ENCODE measurements at places on chromosomes 3 and 15. TPM values are rescaled to one million over a fixed set of nuclear protein-coding genes. Genes with fewer than 3 reads are reported as not detected.

- no peak for DNase-seq
These were observed 218.4 kb upstream of the MLF1 start for GRCh38 chr3:158352551-158352950.

DNA sequence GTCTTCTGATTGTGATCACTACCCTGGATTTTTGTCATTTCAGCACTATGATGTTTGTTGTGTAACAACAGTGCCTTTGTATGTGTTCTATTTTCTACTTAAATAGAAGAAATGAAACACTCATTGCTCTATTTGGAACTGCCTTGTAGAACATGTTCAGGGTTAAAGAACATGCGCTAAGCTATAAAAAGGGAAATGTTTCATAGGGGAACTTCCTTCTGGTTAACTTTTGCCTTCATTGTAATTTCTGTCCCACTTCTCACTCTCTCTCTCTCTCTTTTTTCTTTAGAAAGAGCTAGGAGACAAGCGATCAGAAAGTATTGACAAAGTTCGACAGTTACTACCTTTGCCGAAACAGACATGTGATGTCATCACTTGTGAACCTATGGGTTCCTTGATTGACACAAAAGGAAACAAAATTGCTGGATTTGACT, at the start of gene P2RY12:
P2RY12 (minus strand) TSS at position 13 of the 434 bp plus-strand sequence. CDS start 45,908 bp downstream, outside the sequence.
- no peak for DNase-seq

DNA sequence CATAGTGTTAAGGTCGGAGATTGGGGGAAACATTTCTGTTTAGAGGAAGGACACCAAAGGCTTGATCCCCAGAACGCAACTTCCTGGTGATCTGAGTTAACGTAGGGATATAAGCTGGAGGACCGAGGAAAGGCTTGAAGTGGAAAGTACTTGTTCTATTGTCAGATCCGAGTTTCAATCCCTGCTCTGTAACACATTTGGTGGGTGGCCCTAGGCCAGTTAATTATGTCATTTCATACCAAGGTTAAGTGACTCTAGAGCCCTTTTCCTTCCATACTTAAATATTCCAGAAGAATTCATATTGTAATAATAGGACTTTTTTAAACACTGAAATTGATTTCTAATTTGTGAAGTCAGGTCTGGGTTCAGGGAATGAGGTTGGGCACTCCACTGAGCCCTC, 80.9 kb downstream of the RPLP1 start:
- no peak for DNase-seq

GUCA1C gene
- 0.23 TPM for total RNA-seq

C3orf85 gene
- not detected for total RNA-seq

- DNase-seq = no peak
These were observed 39.0 kb downstream of the FAM3D start for GRCh38 chr3:58627570-58627885.

DNA sequence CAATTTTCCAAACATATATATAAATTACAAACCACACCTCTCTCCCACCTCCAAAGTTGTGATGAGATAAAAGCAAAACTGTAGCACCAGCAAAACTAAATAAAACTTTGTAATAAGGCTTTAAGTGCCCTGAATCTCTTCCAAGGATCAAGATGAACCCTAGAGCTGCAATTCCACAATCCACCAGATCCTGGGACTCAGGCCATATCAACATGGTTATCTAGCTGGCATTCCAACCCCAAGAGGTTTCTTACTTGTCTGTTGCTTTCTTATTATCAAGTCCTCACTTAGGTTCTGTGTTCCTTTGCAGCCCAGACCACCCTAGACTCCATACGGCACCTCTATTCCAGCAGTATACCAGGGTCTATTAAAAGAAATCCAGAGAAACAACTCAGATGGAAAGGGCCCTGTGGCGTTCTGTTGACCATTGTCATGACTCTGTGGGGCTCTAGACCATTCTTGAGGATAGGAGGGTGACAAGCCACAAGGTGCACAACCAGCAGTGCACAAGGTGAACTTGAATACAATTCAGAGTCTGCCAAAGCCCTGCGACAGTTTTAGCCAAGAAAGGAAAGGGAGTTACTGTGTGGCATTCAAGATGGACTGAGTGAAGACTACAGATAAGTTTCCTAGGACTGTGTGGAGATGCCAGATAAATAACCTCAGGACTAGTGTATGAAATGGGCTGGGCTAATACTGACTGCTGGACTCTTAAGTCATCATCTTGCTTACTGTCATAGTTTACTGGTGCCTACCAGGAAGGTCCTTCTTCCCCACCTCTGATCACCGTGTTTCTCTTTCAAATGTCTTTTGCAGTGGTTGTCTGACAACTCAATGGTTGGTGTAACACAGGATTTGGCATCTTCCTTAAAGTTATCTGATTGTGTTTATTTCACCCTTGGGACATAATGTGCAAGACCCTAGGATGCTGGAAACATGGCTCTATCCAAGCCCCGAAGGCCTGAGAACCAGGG, 27.2 kb downstream of the ACKR2 start:
- no peak for DNase-seq

DPPA4 gene
- total RNA-seq = not detected

GABRB3 gene
- total RNA-seq = 0.58 TPM

DNA sequence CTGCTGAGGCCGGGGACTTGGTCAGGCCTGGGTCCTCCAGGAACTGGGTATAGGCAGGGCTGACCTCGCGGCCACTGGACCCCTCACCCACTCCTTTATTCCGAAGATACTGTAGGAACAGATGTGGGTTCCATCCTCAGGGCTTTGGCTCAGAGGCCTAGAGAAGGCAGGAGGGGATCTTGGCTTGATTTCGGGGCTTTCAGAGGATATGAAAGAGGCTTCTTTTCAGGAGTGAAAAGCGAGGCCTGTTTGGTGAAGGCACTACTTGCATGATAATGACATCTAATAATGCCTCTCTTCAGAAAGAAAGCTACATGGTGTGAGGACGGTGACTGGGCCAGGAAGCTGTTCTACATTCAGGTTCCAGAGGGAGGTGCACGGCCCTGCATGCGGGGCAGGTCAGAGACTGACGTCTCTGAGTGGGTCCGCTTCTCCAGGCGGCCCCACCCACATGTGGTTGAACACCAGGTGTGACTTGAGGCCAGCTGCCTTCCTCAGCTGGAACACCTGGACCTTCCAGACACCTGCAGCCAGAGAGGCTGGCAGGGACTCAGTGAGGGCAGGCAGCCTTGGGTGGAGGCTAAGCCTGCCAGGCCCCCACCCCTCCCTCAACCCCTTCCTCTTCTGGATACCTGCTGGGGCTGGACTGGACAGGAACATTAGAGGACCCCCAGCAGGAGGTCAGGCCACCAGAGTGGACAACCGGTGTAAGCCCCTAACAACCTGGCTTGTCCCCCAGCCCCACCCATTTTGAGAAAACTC, 31.1 kb upstream of the HHATL start:
- no peak for DNase-seq

DNA sequence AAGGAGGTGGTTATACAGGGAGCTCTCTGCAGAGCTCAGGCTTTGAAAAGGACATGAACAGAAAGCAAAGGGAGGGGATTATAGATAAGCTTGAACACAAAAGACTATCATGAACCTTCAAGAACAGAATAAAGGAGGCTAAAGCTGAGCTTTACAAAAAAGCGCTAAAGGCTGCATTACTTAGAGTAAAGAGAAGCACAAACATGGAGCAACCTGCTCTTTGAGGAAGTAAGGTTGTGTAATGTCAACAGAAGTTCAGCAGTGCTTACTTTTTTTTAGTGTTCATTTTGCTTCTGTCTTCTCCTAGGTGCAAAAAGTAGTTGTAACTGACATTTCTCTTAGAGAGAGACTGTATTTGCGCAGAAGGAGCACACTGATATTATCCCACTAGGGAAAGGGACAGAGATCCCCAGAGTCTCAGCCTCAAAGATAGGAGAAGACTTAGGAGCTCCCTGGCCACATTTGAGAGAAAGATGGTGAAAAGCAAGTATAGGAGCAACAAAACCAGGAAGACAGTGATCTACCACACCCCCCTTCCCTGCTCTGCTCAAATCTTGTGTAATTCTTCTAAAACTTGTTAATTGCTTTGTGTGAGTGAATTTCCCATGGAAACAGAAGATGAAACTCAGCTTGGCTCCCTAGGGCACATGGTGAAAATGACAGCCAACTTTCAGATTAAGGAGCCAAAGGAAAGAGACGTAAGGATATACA, 54.7 kb downstream of the QTRT2 start:
- no peak for DNase-seq

KCNAB1 gene
- not detected for total RNA-seq

All from epithelial cell of proximal tubule (primary cell).